ENCODE measurements at places on chromosomes 11 and 22.

GRCh38 chr11:115321605-115322289 lies 182.5 kb downstream of the CADM1 start:
- no peak for DNase-seq

- DNase-seq = no peak
Observed at GRCh38 chr22:21624120-21624879, 5.5 kb downstream of the YDJC start.

DNA sequence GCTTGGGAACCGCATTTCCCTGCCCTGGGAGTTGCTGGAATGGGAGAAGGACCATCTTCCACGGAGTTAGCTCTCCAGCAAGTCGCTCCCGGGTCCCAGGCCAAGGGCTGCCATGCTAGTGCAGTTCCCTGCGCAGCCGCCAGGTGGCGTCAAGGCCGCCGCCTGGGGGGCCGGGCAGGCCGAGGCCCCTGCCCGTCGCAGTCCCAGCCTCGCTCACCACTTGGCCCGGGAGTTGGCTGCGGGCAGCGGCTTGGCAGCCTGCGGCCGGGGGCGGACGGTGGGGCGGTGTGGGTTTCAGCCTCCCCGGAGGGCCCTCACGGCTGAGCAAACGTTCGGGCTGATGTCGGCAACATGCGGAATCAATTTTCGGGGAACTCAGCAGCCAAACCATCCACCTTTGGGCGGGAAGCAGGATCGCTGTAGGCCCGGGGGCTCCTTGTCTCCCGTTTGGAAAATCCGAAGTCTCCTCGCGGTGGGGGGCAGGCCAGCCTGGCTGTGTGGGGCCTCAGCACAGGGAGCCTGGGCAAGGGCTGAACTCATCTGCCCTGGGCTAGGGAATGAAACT lies 415.1 kb downstream of the SOX6 start:
- DNase-seq = no peak

DNA sequence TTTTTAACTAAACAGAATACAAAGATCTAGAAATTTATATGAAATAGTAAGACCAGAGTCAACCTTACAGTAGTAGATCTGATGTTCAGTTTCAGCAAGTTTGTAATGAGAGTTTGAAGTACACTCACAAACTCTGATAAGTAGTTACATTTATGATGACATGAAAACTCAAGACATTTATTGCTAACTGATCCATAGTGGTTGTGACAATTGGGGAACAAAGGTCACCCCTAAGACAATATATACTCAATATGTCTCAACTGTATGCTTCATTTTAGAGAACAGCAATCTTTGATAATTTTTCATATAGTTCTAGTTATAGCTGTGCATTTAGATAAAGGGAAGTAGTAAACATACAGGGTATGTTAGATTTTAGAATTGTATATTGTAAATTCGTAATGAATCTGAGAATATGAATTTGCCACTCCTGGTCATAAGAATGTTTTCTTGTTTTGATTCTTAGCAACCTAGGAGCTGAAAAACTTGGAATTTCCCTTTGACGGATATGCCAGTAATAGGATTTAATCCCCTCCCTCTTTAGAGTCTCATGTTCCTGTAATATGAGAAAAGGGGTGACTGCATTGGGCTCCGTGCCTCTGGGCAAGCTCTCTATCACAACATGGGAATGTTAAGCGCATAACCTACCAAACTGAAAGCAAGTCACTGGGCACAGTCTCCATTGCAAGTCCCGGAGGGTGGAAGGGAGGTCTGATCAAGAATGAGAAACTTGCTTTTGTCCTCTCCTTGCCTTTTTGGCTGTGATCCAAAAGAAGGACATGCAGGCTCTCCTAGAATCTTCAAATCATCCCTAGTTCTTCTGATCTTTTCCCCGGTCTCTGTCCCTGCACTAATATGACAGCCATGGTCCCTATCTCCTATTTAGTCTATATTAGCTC lies 11.4 kb downstream of the OR10D3 start:
- no peak for DNase-seq

DNA sequence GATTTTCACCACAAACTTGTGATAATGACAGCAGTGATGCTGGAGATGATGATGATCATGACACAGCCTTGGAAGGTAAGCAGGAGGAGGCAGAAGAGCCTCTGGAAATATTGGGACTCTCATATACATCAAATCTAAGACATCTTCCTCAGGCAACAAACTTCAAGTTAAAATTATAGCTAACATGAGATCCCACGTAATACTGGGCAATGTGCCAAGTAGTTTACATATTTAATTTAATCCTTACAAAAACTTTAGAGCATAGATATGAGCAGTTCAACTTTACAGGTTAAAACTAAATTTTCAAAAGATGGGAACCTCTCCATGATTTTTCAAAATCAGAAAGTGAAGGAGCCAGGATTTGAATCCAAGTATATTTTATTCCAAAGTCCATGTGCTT lies 19.0 kb downstream of the OR52B2 start:
- no peak for DNase-seq

DNA sequence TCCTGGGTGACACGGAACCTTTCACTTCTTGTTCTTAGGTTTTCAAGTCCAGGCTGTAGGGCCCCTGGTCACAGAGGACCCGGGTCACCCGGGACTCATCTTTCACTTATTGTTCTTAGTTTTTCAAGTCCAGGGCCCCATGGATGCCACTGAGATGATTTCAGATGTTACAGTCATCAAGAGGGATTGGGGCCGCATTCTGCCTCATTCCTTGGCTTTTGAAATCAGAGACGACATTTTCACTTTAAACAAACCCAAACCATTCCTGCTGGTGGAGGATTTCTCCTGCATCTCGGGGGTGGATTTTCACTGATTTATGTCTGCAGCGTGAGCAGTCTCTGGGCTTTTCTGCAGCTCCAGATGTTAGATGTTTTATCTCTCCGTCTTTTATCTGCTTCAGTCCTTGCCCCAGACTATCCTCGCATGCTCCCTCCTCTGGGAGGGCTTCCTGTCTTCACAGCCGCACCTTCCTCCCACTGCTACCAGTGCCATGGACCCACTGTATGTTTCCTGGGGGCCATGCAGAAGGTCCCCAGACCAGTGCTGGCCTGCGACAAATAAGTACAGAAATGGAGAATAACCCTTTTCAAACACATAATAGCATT lies 27.4 kb downstream of the FBLN1 start:
- DNase-seq = no peak

DNA sequence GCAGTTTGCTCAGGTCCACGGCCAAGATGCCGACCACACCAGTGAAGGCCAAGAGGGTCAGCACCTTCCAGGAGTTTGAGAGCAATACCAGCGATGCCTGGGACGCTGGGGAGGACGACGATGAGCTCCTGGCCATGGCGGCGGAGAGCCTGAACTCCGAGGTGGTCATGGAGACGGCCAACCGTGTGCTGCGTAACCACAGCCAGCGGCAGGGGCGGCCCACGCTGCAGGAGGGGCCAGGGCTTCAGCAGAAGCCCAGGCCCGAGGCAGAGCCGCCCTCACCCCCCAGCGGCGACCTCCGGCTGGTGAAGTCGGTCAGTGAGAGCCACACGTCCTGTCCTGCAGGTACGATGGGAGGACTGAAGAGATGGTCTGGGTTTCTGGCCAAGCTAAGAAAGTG lies 31.0 kb downstream of the TBC1D22A start:
- no peak for DNase-seq

DNA sequence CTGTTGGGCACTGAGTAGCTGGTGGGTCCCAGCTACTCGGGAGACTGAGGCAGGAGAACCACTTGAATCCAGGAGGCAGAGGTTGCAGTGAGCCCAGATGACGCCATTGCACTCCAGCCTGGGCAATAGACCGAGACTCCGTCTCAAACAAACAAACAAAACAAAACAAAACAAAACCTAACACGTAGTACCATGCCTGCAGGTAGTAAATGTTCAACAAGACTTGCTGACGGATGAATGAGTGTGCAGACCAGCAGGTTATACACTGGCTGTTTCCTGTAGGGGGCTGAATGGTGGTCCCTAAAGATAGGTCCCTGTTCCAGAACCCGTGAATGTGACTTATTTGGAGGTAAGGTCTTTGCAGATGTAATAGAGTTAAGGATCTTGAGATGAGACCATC lies 12.8 kb upstream of the MRGPRD start:
- DNase-seq = no peak

GRCh38 chr11:122162095-122162494 lies 46.1 kb upstream of the BLID start:
- DNase-seq = no peak

- DNase-seq = no peak
Observed at GRCh38 chr11:28708075-28708474, 599.9 kb downstream of the METTL15 start.

DNA sequence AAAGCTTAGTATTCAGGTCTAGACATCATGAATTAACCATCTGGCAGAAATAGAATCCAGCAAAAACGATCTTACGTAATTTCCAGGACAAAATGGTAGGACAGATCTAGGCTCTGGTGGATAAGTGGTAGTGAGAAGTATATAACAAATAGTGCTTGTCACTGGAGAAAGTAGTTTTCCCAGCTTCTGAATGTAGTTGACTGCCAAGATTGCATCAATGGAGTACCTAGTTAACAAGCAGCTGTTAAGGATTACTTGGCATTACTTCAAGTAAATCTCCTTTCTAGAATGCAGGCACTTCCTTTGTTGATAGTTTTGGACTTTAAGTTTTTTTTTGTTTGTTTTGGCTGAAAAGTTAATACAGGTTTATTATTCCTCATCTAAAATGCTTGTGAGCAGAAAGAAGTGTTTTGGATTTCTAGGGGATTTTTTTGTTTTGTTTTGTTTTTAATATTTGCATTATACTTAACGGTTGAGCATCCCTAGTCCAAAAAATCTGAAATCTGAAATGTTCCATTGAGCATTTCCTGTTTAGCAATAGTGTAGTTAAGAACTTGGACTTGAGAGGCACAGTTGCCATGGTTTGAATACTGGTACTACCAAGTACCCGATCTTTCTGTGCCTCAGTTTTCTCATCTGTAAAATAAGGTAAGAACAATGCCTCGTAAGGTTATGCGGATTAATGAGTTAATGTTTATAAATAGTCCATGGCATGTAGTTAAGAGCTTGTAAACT lies 20.3 kb downstream of the FAM118B start:
- DNase-seq = no peak

GRCh38 chr11:75796091-75796435 lies 18.9 kb upstream of the UVRAG start:
- DNase-seq = no peak

All from NCI-H146 (cell line).